ENCODE measurements at places on chromosomes 16 and 17.

DNA sequence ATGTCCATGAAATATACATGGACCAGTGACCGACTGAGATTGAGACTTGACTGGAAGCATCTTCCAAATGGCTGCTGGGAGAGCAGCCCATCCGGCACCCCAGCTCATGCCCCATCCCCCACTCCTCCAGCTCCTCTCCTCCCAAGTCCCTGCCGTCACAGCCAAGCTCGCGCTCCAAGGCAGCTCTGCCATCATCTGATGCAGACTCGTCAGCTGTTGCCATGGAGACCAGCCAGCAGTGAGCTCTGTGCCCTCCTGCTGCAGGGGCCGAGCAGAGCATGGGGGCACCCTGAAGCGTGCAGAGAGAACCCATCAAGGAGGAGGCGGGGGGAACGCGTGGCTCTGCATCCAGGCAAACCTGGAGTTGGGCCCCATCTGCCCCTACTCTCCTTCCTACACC lies 74.5 kb upstream of the TNRC6C start:
- DNase-seq: peak; percentile 91

GRCh38 chr17:80967404-80967872 lies 24.2 kb upstream of the CHMP6 start:
- DNase-seq: no peak

DNA sequence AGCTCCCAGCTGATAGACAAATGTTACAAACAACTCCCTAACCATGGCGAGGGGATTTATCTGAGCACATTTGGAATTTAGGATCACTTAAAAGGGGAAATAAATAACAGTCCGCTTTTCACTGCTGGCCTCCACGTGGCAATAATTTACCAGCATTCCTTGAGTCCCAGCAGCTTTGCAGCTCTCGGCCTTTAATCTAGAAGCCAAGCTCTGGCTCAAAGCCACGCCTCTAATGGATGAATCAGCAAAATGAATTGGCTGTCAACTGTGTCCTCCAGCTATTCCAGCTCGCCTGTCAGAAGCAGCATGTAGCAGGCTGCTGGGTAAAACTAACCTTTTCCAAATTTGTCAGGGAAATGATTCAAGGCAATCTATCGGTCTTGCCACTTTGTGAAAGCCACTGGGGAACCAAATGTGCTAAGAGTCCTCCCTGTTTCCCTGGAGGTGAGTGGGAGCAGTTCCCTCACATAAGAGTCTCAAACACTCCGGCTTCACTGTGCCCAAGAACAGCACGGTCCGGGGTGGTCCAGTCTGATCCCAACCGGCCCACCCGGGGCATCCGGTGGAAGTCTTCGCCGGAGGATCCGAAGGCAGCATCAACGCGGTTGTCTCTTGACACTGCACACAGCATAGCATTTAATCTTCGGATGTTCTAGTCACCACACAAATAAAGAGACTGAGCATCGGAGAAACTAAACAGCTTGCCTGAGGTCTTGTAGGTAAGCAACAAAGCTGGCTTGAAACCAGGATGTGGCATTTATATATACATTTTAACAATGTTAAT lies 143.3 kb downstream of the PARN start:
- peak; percentile 89 for DNase-seq

GRCh38 chr16:5176505-5176904 lies 78.9 kb upstream of the EEF2KMT start:
- no peak for DNase-seq

DNA sequence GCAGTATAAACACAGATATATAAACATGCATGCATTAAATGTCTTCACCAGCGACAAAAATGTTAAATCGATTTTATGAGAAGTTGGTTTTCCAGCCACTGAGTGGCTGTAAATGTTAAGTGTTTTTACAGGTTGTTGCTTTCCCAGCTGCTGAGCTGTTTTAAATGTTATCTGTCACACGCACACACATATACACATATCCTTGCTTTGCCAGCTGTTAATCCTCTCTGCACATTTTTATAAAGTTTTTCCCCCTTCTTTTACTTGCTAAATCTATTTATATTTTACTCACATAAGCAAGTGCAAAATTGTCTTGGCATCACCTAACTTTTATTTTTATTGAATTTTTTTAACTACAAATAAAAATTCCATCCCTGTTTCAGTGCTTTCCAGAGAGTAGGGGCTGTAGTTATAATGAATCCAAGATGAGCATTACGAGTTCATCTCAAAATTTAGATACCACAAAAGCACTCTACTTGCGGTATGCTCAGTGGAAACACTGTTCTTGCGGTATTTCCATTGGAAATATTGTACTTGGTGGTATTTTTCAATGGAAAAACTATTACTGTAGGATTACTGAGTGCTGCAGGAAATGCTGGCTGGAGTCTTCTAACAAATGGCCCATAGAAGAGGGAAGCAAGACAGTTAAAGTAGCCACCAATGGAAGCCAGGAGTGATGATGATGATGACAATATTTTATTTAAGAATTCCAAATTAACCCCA lies 124.9 kb upstream of the KCNJ16 start:
- peak; percentile 45 for DNase-seq

DNA sequence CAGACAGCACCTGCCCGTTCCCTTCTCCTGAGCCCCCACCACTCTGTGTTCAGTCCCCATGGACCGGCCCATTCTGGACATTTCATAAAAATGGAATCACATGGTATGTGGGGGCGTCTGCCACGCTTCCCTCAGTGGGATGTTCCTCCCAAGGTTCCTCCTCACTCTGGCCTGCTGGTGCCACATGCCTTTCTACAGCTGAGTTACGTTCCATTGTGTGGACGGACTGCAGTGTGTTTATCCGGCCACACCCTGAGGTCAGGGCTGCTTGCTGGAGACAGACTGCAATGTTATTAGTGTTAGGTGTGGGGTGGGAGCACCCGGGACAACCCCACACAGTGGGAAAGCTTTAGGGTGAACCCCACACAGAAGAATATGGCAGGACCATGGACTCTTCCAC lies 5.9 kb upstream of the AATK start:
- DNase-seq: no peak

DNA sequence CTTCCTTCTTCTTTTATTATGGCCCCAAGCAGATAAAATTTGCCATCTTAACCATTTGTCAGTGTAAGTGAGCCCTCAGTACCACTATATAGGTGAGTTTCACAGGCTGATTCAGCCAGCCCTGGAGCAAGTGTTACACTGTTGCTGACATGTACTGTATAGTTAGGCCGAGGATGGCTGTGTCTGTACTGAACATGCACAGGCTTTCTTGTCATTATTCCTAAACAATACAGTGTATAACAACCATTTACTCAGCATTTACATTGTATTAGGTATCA lies 53.7 kb downstream of the AMFR start:
- no peak for DNase-seq

DNA sequence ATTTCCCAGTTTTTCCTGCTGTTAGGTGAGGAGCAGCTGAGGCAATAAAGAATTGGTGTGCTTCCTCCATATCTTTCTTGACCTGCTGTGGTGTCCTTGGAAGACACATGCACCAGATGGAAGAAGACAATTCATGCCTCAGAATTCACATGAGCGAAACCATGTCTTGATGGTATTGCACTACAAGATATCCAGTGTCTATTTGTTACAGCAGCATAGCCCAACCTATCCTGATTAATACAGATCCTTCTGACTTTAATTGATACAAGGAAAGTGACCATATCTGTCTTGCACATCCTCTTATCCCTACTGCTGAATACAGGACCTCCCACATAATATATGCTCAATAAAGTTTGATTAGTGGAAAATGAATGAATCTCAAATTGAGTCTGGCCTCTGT lies 9.1 kb upstream of the TOX3 start:
- DNase-seq: no peak

GRCh38 chr17:8253801-8254200 lies 4.7 kb downstream of the PFAS start:
- no peak for DNase-seq

DNA sequence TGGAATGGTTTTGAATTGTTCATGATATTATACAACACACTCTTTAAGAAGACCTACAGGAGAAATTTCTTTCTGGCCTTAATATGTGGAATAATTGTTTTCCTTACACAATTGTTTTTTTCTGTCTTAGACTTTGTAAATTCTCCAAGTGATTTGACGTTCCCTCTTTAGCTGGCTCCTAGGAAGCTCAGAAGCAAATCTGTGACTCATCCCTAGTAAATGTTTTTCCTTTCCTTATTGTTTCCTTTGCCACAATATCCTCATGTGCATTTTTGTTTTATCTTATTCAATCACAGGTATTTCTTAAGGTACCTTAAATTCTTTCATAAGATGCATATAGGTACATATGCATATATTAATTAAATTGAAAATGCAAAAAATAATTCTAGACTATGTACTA lies 13.5 kb downstream of the KIAA0753 start:
- no peak for DNase-seq

DNA sequence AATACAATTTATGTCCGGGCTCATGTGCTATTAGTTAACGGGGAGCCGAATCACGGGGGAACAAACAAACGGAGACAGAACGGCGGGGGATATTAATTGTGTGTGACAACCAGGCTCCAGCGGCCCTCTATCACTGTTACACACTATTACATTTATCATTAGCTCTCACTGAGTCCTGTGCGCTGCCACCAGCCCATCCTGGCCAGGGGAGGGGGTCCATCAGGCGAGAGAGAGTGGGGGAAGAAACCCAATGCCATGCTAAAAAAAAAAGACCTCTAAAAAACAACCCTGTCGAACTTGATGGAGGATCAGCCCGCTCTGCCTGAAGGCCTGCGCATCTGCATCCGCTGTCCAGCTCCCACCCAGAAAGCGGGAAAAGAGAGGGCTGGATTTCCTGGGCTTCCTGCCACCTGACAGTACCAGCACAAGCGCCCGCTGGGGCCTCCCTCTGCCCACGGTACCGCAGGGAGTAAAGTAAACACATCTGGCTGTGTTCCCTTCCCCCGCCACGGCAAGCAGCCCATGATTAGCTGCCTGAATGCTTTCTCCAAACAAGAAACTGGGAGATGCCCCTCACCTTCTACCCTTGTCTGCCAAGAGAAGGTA lies 41.7 kb downstream of the PIPOX start:
- DNase-seq: no peak

- DNase-seq: no peak
Observed at GRCh38 chr16:83269048-83269447, 538.7 kb upstream of the HSBP1 start.

- no peak for DNase-seq
Observed at GRCh38 chr16:82609140-82609539, 17.6 kb upstream of the CDH13 start.

- no peak for DNase-seq
Observed at GRCh38 chr16:79463841-79464240, 136.7 kb downstream of the MAF start.

- DNase-seq: no peak
Observed at GRCh38 chr16:25493136-25493811, 198.5 kb upstream of the HS3ST4 start.

- DNase-seq: no peak
Observed at GRCh38 chr16:49618955-49619354, 237.0 kb downstream of the ZNF423 start.

DNA sequence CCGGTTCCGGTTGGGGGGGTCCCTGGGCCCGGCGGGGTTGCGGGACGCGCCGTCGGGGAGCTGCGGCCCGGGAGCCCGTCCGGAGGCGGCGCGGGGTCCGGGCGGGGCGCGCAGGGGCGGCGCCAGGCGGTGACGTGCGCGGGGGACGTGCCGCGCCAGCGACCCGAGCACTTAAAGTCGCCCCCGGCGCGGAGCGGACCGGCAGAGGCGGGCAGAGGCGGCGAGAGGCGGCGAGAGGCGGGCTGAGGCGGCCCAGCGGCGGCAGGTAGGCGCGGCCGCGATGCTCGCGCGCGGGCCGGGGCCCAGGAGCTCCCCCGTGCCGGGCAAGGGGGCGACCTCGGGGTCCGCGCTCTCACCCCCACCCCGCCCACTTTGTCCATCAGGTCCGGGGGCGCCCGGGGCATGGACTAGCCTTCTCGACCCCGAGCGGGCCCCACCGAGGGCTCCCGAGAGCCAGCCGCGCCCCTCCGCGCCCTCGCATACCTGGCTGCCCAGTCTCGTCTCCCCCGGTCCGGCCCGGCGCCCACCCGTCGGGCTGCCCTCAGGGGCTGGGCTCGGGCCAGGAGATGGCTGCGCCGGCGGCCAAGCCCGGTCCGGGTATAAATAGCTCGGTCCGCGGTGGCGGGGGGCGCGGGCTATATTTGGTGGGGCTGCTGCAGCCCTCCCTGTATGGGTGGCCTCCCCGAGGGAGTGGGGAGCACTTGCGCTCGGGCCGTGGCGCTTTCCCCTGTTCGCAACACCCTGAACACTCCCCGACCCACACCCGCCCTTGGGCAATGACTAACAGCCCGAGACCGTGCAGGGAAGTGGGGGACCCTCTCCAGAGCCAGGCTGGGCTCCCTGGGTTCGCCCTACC lies at the start of gene SLC16A3:
SLC16A3 (plus strand) TSS at position 201 of the 856 bp plus-strand sequence. CDS start 6,967 bp downstream, outside the sequence.
- DNase-seq: no peak

DNA sequence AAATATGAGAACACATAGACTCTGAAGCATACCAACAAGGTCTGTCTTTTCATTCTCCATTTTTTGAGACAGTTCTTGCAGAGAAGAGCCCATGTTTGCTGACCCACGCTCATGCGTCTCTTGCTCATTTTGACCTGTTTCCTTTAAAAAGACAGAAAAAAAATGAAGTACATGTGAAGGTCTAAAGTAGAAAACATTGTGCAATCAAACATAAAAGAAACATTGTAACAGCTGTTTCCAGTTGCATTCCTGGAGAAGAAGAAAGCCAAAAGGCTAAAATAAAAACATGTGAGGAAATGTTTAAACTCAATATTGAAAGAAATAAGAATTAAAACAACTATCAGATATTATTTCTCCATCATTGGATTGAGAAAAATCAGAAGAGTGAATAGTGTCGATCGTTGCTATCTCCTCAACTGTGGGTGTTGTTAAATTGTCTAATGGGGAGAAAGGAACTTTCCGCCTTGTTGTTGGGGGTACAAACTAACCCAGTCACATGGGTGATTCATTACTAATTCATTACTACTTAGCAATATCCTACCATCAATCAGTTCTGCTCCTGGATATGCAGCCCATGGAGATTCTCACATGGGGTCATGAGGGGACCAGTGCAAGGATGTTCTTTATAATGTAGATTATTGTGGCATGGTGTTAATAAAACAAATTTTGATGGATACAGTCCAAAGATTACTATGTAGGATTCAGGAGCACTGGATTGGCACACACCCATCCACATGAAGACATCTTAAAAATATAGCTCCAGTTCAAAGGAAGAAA lies 9.5 kb downstream of the ABCA9 start:
- DNase-seq: no peak

GRCh38 chr16:55480228-55480655 lies 1.2 kb downstream of the MMP2 start:
- peak; percentile 70 for DNase-seq

GRCh38 chr16:9409560-9410493 lies 318.4 kb downstream of the HAPSTR1 start:
- DNase-seq: no peak

DNA sequence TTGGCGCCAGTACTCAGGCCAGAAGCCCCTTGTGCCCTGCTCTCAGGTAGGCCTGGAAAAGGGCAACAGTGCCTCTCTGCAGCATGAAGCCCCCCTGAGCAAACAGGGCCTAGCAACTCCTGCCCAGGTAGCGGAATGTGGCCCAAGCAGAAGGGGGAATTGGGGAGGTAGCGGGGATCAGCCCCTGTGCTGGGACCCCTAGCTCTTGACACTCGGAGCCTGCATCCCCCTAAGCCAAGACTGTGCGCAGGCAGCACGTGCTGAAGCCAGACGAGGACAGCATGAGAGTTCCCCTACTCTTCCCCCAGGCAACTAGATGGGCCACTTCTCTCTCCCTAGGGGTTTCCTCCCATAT lies 823 bp upstream of the CD2BP2 start:
- DNase-seq: no peak

All from spinal cord (tissue), 10 donors.